ENCODE measurements at places on chromosomes 1 and 21.

- no peak for DNase-seq
Observed at GRCh38 chr1:218171302-218171893, 113.7 kb upstream of the RRP15 start.

GRCh38 chr1:8926707-8927694, 18.7 kb upstream of the CA6 start:
- DNase-seq: no peak

DNA sequence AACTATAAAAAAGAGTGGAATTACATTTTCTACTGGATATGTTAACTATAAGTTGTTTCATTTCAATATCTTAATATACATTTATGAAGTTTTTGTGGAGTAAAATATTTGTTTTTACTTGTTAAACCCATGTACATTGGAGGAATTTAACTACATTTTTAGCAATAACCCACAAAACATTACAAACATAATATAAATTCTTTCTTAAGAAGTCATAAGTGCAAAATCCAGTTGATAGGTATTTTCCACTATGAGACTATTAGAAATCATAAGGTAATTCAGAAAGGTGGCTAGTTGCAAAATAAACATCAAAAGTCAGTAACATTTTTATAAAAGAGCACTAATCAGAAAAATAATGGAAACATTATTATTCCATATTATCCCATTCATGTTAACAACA, 73.9 kb upstream of the RRP15 start:
- no peak for DNase-seq

DNA sequence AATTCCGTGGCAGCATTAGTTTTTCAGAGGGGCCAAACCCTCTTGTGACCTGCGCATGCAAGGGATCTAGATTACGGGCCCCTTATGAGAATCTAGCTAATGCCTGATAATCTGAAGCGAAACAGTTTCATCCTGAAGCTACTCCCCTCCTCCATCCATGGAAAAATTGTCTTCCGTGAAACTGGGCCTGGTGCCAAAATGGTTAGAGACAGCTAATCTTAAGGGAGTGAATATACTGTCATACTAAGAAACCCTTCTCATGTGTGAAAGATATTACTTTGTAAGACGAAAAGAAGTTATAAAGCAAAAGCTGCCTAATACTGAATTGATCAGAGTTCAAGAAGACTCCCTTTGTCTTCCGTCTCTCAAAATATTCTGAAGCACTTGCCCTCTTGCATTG, 166.3 kb downstream of the DUSP10 start:
- DNase-seq: no peak

DNA sequence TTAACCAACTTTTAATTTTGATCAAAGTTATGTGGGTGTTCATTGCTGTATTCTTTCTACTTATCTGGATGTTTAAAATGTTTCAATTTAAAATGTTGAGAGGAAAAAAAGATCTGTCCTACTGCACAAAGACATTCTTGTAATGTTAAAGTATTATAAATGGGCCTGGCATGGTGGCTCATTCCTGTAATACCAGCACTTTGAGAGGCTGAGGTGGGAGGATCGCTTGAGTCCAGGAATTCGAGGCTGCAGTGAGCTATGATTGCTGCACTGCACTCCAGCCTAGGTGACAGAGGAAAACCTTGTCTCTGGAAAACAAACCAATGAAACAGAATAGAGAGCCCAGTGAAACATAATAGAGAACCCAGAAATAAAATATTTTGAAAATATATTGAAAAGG, 65.5 kb upstream of the LRRC8B start:
- DNase-seq: no peak

DNA sequence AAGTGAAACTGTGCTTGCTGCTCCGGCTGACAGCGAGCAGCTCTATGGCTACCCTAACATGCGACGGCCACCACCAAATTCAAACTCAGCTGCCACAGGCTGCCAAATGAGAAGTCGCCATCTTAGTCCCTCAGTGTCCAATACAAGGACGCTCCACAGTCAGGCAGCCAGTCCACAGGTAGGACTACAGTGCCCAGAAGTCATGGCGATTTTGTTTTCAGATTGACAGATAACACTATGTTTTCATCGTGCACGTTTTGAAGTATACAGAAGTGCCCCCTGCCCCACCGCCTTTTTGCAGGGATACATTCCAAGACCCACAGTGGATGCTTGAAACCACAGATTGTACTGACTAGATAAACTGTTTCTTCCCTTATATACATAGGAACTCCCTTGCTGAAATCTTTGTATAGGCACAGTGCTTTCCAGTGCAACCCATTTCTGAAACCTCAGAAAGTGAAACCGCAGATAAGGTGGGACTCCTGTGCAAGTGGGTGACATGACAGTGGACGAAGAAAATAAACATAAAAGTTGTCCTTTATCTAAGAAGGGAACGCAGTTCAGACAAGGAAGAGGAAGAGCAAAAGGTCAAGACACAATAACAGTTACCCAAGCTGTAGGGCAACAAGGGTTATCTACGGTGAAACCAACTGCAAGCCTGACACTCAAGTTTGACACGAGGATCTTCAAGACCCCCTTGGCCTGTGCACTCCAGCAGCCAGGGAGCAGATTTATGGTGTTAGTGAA, 52.2 kb downstream of the STX6 start:
- DNase-seq: no peak

DNA sequence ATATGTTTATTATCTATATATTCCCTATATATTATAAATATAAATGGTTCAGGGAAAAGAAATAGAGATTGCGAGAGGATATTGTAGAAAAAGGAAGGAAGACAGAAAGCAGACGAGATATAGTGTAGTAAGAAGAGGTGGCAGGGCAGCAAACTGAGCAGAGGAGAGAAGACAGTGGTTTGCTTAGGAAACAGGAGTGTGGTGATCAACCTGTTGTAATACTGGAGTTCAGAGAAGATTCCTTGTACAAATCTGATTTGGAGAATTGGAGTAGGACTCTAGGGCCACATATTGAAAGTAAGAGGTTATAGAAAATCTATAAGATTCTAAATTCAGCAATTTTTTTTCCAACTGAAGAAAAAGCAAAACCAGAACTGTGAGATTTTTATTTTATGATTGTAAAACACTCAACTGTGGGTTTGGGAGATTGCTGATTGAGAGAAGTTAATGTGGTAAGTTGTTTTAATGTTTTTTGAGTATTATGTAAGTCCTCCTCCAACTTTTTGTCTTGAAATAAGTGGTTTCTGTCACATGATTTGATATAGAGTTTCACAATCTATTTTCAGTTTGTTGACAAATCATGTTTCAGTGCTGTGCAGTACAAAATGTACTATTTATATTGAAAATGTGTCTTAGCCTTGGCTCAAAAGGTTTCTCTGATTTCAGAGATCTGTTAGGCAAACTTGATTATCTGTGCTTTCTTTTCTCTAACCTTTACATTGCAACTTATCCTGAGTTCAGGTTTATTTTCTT, 9.6 kb upstream of the AMY2B start:
- DNase-seq: no peak

- DNase-seq: no peak
Observed at GRCh38 chr1:46581681-46582455, 22.2 kb downstream of the MKNK1 start.

DNA sequence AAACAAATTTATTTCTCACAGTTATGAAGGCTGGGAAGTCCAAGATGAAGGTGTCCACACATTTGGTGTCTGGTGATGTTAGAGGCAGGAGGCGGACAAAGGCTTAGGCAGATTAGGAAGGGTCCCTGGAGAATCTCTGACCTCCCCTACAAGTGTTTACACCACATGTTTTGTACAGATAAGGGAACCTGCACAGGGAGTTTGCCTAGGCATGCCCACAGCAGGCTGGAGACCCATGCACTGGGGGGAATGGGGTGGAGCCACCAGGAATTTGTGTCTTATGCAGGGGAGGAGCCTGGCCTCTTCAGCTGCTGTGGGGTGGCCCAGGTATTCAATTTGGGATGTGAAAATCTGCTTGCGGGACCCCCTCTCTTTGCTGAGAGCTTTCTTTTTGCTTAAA, 131.3 kb downstream of the PATJ start:
- no peak for DNase-seq

DNA sequence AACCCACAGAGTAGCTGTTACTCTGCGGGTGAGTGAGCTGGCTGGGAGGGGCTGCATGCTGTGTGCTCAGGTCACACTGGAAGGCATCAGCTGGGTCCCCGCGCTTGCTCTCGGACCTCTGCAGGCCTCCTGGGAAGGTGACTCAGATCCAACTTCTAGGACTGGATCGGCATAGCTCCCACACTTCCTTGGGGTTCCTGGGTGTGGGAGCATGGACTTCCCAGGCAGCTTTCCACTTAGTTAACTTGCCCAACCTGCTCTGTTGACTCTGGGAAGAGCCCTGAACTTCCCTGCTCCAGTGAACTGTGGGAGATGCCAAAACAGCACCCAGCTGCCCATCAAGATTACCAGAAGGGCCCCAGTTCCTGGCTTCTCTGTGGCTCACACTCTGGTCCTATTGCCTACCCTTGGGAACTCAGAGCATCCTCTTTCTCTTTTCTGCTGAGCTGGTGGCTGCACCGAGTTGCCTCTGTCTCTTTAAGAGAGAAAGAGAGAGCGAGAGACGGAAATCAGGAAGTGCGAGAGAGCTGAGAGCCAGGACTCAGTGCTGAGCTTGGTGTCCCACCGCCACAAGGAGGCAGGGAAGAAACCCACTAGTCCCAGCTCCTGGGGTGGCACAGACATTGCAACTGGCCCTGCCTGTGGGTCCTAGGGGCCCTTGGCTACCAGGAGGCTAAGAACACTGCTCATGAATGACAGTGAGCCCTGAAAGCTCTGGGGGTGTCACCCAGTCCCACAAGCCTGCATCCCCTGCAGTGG, at the start of gene IKBKE:
Gene IKBKE, plus strand, starts transcription at position 544 of the 759 bp plus-strand sequence. CDS start 2,752 bp downstream, outside the sequence.
- DNase-seq: no peak

- DNase-seq: no peak
Observed at GRCh38 chr1:150302338-150302737, 8.7 kb downstream of the MRPS21 start.
